T-helper 17 cell (primary cell): ENCODE measurements at places on chromosomes 1 and 21. TPM values are rescaled to one million over a fixed set of nuclear protein-coding genes. Genes with fewer than 3 reads are reported as not detected.

GRCh38 chr1:98371764-98372163, 289.8 kb upstream of the SNX7 start:
- H3K4me3 ChIP-seq = no peak overlapping the region
- DNase-seq = no peak
- H3K27me3 ChIP-seq = no peaks in the 10 kb centered on the region
- H3K27ac ChIP-seq = no peak overlapping the region
- no peaks in the 10 kb centered on the region for H3K36me3 ChIP-seq
- H3K4me1 ChIP-seq = peaks cover 9% of the 10 kb centered on the region

DNA sequence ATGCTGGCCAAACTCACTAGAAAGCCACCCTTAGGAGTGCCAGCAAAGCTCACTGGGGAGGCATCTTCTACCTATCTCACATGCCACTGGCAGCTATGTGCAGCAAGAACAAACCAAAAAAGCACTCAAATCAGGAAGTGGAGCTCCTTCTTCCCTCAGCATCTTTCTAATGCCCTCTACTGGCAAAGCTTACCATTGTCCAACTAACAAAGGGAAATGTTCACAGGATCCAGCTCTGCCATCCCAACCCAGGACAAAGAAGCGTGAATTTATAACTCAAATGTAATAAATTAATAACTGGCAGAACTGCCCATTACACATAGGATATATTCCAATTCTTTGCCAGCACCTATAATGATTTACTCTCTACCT, 38.9 kb downstream of the LEPR start:
- H3K4me1 ChIP-seq = peaks cover 15% of the 10 kb centered on the region
- H3K36me3 ChIP-seq = peaks cover 2% of the 10 kb centered on the region
- no peak overlapping the region for H3K27ac ChIP-seq
- no peak for DNase-seq

PLPP3 gene
- total RNA-seq = not detected

MARCKSL1 gene
- total RNA-seq = 24.4 TPM

GRCh38 chr1:197553281-197553680, 222.0 kb downstream of the DENND1B start:
- no peaks in the 10 kb centered on the region for H3K27me3 ChIP-seq
- H3K4me3 ChIP-seq = no peak overlapping the region
- peaks cover 6% of the 10 kb centered on the region for H3K4me1 ChIP-seq
- peaks cover 4% of the 10 kb centered on the region for H3K36me3 ChIP-seq
- no peak for DNase-seq

DNA sequence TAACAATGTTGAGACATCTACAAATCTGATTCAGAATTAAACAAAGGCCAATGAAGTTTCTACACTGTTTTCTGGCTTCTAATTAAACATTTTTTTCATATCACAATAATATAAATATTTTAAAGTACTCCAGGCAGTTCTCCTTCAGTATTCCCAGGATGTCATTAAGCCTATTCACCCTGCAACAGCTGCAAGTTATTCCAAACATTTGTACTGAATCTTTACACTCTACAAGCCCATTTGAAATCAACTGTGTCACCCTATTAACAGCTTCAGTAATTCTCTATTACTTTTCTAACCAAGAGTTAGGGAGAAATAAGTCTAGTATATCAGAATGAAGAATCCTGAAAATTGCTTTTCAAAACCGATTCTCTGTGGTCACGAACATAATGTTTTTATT, 124.6 kb downstream of the OLFML2B start:
- no peak overlapping the region for H3K27ac ChIP-seq
- no peaks in the 10 kb centered on the region for H3K4me1 ChIP-seq
- DNase-seq = no peak
- no peak overlapping the region for H3K4me3 ChIP-seq

DNA sequence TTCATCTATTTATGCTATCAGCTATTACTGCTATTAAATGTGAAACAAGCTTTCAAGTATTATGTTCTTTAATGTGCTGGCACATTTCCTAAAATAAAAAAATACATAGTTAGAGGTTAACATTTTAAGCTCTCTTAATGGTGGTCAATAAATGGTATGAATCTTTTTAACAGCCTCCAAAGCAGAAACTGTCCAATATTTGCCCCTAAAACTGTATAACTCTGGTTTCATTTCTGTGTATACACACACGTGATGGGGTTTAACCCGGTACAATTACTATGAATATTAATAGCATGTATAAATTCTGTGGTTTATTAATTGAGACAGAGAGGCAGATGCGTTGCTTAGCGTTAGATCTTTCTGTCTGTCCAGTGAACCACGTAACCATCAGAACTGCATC, 2.2 kb downstream of the ESRRG start:
- no peaks in the 10 kb centered on the region for H3K36me3 ChIP-seq
- no peak overlapping the region for H3K4me3 ChIP-seq
- H3K27me3 ChIP-seq = peaks cover 7% of the 10 kb centered on the region
- no peaks in the 10 kb centered on the region for H3K4me1 ChIP-seq
- DNase-seq = no peak
- H3K27ac ChIP-seq = no peak overlapping the region

DPYD gene
- total RNA-seq = 53.6 TPM

GRCh38 chr1:70222716-70223235, 1.6 kb downstream of the SRSF11 start:
- no peaks in the 10 kb centered on the region for H3K27me3 ChIP-seq
- peak overlapping the region; percentile 57 for H3K4me3 ChIP-seq
- H3K27ac ChIP-seq = peak overlapping the region; percentile 97
- H3K36me3 ChIP-seq = no peaks in the 10 kb centered on the region
- H3K4me1 ChIP-seq = peaks cover 29% of the 10 kb centered on the region

DNA sequence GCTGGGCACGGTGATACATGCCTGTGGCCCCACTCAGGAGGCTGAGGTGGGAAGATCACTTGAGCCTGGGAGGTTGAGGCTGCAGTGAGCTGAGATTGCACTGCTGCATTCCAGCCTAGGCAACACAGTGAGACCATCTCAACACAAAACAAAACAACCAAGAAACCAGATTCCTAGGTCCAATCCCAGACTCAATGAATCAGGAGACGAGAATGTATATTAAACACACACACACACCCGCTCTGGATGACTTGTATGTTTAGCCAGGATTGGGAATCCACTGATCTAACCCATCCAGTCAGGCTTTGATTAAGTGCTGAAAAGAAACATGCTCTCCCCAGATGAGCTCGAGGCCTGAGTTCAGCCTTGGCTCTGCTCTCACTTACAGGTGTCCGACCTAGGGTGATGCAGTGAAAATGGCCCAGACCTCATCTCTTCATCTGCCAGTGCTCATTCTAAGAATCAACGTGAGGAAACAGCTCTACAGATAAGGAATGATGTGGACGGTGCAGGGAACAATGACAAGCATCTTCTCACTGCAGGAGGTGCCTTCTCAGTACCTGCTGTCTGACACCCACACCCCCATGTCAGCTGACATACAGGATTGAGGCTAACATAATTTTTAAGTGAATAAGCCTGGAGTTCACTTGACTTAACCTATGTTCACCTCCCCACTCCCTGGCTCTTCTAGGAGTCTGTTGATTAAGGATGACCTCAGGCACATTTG, 15.3 kb upstream of the SRSF4 start:
- no peaks in the 10 kb centered on the region for H3K4me1 ChIP-seq
- DNase-seq = no peak
- no peak overlapping the region for H3K27ac ChIP-seq
- no peaks in the 10 kb centered on the region for H3K27me3 ChIP-seq

FCRL5 gene
- total RNA-seq = not detected
